ENCODE measurements at places on chromosomes 2 and 18. TPM values are rescaled to one million over a fixed set of nuclear protein-coding genes. Genes with fewer than 3 reads are reported as not detected.

The UGT1A3 gene
- not detected for total RNA-seq

The ZAP70 gene
- not detected for total RNA-seq

The CRYGC gene
- not detected for total RNA-seq

The FOXI3 gene
- total RNA-seq: not detected

The LIMS2 gene
- total RNA-seq: not detected
